ENCODE measurements at places on chromosomes 3 and 15.

GRCh38 chr3:77837456-77838025, 797.6 kb downstream of the ROBO2 start:
- no peak for DNase-seq

DNA sequence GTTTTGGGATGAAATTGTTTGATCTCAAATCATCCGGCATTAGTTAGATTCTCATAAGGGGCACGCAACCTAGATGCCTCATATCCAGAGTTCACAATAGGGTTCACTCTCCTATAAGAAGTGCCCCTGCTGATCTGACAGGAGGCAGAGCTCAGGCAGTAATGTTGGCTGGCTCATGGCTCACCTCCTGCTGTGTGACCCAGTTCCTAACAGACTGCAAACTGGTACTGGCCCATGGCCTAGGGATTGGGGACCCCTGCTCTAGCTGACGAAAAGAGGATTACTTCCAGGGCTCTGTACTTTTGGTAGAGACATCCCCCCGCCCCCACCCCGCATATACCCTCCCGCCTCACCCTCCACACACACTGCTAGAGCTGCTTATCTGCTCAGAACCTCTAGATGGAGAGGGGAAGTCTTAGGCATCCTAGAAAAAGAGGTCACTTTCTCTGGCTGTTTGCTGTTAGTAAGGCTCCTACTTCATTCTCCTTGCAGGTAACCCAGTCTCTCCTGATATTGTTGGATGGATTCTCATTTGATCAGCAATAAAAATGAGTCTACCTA, 923.1 kb downstream of the CADM2 start:
- no peak for DNase-seq

DNA sequence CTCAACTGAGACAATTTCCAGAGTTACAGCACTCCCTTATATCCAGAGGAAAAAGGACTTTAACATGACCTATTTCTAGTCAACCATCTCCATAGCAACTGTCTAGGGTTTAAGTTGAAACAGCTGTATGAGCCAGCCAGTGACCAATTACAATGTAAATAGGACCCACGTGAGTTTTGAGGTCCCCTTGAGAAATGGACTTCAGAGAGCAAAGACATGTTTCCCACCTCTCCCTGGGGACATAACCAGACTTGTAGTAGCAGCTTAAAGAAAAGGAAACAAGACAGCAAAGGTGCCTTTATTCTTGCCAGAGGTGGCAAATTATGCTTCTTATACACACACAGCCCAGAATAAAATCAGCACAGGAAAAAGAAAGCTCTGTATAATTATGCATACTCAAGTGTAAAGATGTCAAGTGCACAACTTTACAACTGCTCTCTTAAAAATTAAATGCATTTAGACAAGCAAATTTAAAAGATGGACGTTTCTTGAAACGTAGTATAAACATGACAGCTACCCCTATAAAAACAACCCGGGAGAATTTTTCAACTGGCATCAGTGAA, 40.2 kb downstream of the SUMF1 start:
- no peak for DNase-seq

- no peak for DNase-seq
Measured at GRCh38 chr3:154540950-154541604, 111.1 kb upstream of the GPR149 start.

DNA sequence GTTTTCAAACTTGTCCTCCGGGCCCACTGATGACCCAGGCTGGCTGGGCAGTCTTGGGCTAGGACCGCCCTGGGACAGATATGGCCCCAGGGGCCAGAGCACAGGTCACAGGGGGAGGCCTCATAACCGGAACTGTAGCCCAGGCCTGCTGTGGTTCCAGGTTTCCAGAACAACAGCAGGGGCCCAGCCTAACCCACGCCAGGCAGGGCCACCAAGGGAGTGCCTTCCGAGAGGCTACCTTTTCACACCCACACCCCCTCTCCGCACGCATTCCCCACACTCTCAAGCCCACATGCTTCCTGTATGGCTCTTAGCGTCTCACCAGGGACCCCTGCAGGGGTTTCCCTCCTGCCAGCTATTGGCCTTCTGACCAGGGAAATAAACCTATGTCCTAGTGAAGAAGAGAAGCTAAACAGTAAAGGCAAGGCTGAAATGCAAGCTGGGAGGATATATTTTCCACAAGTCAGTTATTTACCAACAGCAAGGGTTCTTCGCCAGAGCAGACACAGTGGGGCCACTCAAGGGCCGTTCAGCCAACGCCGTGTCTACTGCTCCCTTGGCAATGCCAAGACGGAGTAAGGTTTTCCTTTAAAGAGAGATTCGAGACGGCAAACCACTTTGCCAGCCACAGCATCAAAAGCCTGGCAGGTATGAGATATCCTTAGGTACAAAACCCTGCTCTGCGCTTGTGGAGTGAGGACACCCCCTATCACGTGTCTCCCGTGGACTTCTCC, 135.1 kb downstream of the ATP10A start:
- DNase-seq, result no peak

DNA sequence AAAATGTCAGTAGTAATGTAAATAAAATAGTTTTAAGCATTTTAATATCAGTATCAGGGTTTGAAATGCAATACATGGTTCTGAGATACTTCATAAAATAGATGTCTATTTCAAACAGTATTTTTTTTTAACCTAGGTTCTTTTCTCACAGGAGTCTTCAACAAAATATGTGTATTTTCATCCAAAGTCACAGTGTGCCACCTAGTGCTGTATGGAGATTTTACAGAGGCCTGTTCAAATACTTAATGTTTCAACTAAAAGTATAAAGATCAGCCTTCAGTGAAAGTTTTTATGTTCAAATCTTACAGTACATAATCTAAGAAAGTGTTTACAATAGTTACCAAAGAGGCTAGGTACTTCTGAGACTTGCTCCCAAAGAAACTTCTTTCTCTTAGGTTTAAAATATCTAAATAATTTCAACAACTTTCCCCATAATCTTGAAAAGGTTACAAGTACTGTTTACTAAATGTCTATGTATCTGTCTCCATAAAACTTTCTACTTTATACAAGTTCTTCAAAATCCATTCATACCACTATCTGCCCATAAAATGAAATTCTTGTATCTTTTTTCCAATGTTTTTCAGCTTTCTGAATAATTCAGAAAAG, 38.3 kb downstream of the SCAPER start:
- DNase-seq, result peak; percentile 44

- no peak for DNase-seq
Measured at GRCh38 chr15:50916400-50916799, 7.9 kb downstream of the AP4E1 start.

DNA sequence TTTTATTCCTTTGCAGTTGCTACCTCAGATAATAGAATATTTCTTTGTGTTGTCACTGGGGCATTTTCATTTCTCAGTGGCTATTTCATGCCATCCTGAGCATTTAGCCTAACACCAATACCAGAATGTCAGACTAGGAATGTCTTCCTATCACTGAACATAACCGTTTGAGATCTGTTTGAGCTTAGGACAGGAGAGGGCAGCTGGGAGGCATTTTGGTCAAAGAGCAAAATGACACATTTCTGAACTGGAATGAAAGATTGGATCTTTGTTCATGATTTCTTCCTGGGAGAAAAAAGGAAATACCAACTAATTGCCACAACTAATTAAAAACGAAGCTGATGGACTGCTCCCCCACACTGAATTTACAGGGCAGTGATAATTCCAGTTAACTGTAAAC, 921.3 kb upstream of the NR2F2 start:
- no peak for DNase-seq

- DNase-seq, result no peak
Measured at GRCh38 chr15:94910166-94910565, 678.8 kb downstream of the MCTP2 start.

- no peak for DNase-seq
Measured at GRCh38 chr15:48858401-48858800, 19.5 kb upstream of the EID1 start.
